A549 treated with CpdA at 1 μM for 4 hours (cell line): ENCODE measurements at places on chromosomes 4 and X. TPM values are rescaled to one million over a fixed set of nuclear protein-coding genes. Genes with fewer than 3 reads are reported as not detected.

The EGF gene
- 0.13 to 1.9 TPM (median 0.42 TPM) in 5 replicates for total RNA-seq

The TMPRSS11F gene
- not detected in 5 replicates for total RNA-seq

The GAGE2A gene
- total RNA-seq: not detected in 5 replicates

The IL13RA2 gene
- 0.10 TPM in 1 of 5 replicates, not detected in the others for total RNA-seq

The PABPC1L2B gene
- total RNA-seq: not detected in 5 replicates

The PDE6B gene
- not detected in 5 replicates for total RNA-seq

The WAS gene
- 0.12 to 0.33 TPM (median 0.28 TPM) in 4 of 5 replicates, not detected in the other for total RNA-seq

The UCHL1 gene
- 924 to 990 TPM (median 959 TPM) in 5 replicates for total RNA-seq

The SPANXC gene
- 0.71 to 1.4 TPM (median 1.0 TPM) in 4 of 5 replicates, not detected in the other for total RNA-seq

The PRICKLE3 gene
- total RNA-seq: 12.7 to 22.2 TPM (median 20.7 TPM) in 5 replicates

The NUDT10 gene
- 0.28 to 0.67 TPM (median 0.38 TPM) in 5 replicates for total RNA-seq

The UGDH gene
- total RNA-seq: 274 to 474 TPM (median 292 TPM) in 5 replicates

The SUPT20HL2 gene
- total RNA-seq: not detected in 5 replicates

The TMEM31 gene
- total RNA-seq: 0.08 to 0.27 TPM in 2 of 5 replicates, not detected in the others

The GSX2 gene
- total RNA-seq: not detected in 5 replicates

The REELD1 gene
- not detected in 5 replicates for total RNA-seq

The NEUROG2 gene
- total RNA-seq: not detected in 5 replicates

The IL2 gene
- total RNA-seq: not detected in 5 replicates

The IGBP1 gene
- 58.4 to 70.3 TPM (median 66.8 TPM) in 5 replicates for total RNA-seq

The TLR10 gene
- 0.05 to 0.15 TPM (median 0.07 TPM) in 4 of 5 replicates, not detected in the other for total RNA-seq

The GPRIN3 gene
- 3.0 to 5.7 TPM (median 5.5 TPM) in 5 replicates for total RNA-seq

The C4orf50 gene
- not detected in 5 replicates for total RNA-seq

The NAP1L3 gene
- 0.21 to 0.43 TPM (median 0.26 TPM) in 5 replicates for total RNA-seq

The NSG1 gene
- total RNA-seq: 0.60 to 0.98 TPM (median 0.90 TPM) in 5 replicates

The PIN4 gene
- 34.2 to 72.4 TPM (median 37.4 TPM) in 5 replicates for total RNA-seq

The SSX1 gene
- 0.14 TPM in 1 of 5 replicates, not detected in the others for total RNA-seq

The TLR2 gene
- total RNA-seq: 0.12 to 0.18 TPM (median 0.14 TPM) in 4 of 5 replicates, not detected in the other

The DCAF12L2 gene
- total RNA-seq: 0.08 to 0.19 TPM (median 0.13 TPM) in 4 of 5 replicates, not detected in the other

The IGSF1 gene
- 0.24 to 0.45 TPM (median 0.38 TPM) in 5 replicates for total RNA-seq

The PAGE4 gene
- total RNA-seq: not detected in 5 replicates
